ENCODE measurements at places on chromosomes 16 and 17.

- DNase-seq, result no peak
Measured at GRCh38 chr16:825341-826061, 25.0 kb upstream of the GNG13 start.

DNA sequence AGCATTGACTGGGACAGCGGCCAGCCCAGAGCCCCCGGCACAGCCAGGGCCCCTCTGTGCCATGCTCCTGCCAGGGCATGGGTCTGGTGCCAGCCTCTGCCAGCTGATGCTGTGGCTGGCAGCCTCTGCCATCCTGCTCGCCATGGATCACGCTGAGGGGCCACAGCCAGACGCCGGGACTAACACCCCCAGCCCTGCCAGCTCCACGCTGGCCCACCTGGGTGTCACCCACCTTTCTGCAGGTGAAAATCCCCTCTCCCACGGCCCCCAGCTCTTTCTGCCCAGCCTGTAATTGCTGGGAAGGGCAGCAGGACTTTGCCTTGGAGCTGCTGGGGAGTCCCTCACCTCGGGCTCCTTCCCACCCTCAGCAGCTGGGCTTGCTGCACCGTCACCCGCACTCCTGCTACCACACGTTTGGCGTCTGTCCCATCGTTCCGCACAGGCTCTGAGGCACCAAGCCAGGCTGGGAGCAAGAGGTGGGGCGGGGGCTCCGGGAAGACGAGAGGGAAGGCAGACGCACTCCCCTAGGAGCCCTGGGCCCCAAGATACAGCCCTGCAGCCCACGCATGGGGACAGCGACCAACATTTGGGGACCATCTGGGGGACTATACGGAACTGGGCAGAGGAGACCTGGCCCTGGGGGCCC lies 42.0 kb upstream of the ACSF3 start:
- DNase-seq, result no peak

GRCh38 chr16:71789136-71789535 lies 19.5 kb downstream of the AP1G1 start:
- no peak for DNase-seq

DNA sequence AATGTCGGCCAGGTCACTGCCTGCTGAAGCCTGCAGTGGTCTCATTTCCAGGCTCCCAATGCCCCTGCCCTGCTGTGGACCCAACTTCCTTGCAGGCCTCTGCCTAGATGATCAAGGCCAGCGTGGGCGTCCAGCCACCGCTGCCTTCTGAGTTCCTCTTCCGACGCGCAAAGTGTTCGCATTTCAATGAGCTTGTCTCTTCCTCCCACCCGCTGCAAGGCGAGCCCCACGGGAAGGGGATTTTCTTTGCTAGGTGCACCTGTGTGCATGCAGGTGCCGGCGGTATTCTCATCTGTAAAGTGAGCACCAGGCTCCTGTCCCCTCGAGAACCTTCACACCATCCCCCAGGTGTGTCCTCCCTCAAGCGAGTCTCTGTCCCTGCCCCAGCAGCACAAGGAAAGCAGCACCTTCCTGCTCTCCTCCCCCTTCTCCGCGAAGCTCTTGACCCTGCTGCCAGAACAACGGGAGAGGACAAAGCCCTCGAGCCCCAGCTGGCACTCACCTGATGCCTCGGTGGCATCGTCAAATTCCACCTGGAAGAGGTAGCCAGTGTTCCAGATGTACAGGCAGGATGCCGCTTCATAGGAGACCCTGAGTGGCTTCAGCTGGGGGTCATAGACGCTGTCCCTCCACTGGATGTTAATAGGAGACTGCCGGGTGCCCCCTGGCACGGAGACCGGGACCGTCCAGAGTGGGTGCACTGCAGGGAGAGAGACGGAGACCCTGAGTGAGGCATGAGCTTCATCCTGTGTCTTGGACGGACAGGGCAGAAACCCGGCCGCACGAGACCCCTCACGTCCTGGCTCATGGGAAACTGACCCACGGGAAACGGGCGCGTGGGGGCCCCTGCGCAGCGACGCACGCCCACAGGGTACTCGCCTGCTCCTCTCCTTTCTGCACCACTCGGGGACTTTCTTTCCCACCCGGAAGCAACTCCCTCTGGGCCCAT lies 9.8 kb downstream of the CA5A start:
- DNase-seq, result no peak

DNA sequence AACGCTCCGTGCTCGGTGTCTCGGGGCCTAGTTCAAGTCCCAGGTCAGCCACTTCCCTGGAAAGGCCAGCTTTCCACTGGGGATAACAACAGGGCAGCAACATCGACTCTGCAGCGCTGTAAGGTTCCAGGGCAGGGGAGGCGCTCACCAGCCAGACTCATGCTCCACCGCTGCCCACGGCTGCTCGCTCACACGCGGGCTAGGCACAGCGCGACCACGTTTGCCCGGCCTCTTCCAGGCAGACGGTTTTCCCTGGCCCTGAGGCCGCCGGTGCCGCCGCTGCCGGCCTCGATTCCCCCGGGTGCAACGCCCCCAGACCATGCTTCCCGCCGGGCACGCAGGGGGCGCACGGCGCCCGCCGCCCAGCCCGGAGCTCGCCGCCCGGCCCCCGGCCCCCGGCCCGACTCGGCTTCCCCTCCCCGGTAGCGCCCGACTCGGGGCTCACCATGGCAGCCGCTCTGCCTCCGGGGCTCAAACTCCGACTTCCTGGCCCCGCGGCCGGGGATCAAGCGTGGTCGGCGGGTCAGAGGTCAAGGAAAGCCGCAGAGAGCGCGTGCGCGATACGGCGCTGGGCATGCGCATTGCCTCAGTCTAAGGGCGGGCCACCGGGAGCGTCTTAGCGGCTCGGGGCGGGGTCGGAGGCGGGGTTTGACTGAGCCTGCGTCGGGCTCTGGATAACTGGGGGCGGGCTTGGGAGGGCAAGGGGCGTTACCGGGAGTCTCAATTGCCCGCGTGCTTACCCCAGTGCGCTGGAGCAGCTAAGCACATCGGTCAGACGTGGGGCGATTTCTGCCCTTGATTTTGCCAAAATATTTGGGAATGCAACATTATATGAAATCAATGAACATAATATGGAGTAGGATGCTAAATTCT lies at the start of gene PAM16:
TSS of gene PAM16 (minus strand) at position 535 of the 873 bp plus-strand sequence. CDS start at position 448, 87 bp downstream.
- DNase-seq, result peak; percentile 98

- DNase-seq, result no peak
Measured at GRCh38 chr17:69103557-69104233, 38.0 kb downstream of the ABCA6 start.

DNA sequence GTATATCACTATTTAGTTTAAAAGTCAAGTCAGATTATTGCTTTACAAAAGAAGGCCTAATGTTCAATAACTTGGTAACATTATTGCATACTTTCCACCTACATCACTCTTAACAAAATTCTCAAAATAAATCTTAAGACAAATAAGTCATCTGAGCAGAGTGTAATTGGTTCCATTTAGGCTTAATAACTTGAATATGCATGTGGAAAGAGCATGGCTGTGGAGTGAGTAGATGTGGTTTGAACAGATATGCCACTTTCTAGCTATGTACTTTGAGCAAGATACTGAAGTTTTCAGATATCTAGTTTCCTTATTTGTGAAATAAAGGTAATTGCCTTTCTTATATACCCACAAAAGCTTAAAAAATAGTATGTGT lies 6.7 kb upstream of the EVI2A start:
- DNase-seq, result no peak

DNA sequence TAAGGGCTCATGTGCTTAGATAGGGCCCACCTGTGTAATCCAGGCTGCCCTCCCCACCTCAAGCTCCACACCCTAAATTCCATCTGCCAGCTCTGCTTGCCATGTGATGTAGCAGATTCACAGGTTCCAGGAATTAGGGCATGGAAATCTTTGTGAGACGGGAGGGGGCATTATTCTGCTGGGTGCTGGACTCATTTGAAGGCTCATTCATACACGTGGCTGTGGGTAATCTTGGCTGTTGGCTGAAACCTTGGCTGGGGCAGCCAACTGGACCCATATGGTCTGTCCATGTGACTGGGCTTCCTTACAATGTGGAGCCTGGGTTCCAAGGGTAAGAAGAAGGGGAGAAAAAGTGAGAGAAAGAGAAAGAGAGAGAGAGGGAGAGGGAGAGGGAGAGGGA lies 115.1 kb downstream of the CYLD start:
- DNase-seq, result no peak

- DNase-seq, result peak; percentile 75
Measured at GRCh38 chr17:45924332-45924820, 30.0 kb downstream of the MAPT start.

DNA sequence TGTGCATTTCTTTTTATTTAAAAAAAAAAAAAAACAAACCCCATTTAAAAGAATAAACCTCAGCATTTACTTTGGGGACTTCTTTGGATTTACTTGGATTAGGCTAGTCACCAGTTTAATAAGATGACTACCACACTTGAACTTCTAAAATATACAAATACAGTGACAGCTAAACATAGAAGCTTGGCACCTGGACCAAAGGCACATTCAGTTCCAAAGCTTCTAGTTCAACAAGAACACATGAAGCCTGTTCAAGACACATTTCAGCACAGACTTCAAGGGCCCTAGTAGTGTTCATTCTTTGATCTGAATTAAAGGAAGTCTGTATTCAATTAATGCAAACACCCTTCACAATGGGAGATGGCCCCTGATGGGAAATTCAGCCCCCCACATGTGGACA lies 11.6 kb upstream of the ROGDI start:
- no peak for DNase-seq

DNA sequence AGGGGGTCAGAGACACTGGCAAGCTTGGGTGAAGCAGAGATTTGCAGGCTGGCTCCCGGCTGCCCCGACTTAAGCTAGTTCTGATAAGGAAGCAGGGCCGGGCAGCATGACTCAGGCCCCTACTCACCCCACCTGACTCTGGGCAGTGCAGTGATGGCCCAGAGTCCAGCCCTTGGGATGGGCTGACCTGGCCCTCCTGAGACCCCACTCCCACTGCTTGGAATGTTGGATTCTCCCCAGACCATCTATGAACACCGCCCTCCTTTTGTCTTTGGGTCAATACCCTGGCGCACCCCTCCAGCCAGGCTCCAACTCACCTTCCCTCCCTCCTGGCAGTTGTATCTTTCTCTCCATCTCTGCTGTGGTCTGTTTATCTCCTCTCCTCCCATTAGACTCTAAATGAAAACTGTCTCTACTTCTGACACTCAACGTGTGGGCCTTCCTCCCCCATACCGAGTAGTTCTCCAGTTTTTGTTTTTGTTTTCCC lies 21.0 kb downstream of the LGALS3BP start:
- DNase-seq, result no peak

GRCh38 chr17:47315451-47316266 lies 8.1 kb upstream of the EFCAB13 start:
- no peak for DNase-seq

- DNase-seq, result no peak
Measured at GRCh38 chr17:50055055-50055425, 870 bp upstream of the ITGA3 start.

GRCh38 chr17:47864791-47865216 lies 13.8 kb upstream of the SP6 start:
- DNase-seq, result no peak

DNA sequence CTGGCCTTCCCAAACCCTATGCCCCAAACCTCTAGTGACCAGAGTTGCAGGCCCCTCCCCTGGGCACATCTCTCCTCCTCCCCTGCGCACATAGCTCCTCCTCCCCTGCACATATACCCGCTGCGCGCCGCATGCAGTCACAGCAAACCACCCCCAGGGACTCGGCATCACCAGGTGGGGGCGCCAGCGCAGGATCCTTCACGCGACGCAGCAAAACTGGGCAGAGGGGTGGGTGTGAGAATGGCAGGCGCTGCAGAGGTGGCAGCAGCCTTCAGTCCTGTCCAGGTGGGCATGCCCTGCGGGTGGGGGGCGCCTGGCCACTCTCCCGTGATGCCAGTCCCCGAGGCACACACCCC lies 5.6 kb downstream of the CORO6 start:
- DNase-seq, result peak; percentile 83

GRCh38 chr17:38542286-38542685 lies 63.5 kb downstream of the SRCIN1 start:
- DNase-seq, result no peak

DNA sequence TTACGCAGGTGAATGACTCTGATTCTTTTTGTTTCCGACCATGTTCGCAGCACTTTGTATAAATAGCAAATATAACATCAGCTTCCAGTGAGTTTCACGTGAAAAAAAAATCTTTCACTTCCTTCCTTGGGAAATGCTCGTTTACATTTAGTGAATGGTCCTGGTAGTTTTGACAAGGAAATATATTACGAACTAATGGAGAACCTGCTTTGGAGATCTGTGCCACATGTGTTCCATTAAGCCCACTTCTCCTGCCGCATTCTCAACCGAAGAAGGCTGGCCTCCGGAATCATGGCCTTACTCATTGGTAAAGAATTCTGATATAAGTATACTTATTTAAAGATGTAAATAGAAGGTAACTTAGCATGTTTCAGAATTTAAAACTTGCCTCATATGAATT lies 3.6 kb downstream of the CRAMP1 start:
- DNase-seq, result no peak

DNA sequence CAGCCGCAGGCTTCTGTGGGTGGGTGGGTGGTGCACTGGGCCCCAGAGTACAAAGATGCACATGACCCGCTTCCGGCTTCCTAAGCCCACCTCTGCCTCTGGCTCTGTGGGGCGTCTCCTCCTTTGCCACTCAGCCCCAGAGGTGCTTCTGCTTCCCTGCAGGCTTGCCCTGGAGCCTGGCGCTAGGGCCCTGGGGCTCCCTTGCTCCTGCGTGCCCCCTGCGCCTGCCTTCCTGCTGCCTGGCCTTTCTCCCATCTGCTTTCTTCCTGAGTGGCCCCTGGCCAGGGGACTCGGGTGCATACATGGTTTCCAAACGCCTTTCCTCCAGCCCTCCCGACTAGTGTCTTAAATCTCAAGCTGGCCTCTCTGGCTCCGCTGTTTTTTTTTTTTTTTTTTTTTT lies 3.4 kb downstream of the WWOX start:
- no peak for DNase-seq

DNA sequence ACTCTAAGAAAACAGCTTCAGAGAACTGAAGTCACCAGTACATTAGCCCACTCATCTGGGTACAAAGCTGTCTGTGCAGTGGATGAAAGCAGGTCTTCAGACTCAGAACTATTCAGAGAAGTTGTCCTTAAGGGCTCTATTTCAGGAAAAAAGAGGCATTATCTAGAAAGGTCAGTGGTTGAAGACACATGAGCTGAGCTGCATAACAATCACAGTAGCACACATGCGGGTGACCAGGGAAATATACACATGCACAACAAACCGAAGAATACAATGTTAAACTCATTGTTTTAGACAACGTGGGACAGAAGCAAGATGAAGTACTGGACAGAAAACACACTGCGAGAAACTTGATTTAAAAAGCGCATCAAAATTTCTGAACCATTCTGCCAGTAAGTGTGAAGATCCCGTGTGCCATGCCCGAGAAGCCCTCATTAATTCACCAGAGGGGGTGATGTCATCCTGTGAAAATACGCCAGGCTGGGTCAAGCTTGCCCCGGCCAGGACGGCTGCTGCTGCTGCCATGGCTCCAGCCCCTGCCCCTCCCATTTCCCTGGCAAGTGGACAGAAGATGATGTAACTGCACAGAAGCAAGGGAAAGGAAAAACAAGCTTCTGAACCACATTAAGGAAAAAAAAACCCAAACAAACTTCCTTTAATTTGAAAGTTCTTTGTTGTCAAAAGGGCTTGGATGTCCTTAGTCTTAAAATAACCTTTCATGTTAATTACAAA lies 10.1 kb downstream of the DYNC1LI2 start:
- DNase-seq, result peak; percentile 85
